ENCODE measurements at places on chromosomes 16 and 17.

DNA sequence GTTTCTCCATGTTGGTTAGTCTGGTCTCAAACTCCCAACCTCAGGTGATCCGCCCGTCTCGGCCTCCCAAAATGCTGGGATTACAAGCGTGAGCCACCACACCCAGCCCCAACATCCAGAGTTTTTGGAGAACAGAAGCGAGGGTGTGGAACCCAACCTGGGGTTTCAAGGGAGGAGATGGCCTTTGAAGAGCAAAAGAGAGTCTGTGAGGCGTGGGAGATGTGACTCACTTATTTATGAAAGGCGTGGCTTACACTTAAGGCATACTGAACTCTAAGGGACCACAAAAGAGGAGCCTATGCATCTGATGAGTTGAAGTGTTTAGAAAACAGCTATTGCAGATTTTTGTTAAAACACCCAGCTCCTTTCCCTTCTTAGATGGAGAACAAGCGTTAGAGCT is 18.9 kb downstream of the ARSG start:
- H3K4me1 ChIP-seq = no peaks in the 10 kb centered on the region
- DNase-seq = peak; percentile 20
- H3K36me3 ChIP-seq = no peaks in the 10 kb centered on the region
- H3K27ac ChIP-seq = no peak overlapping the region
- no peak overlapping the region for H3K4me3 ChIP-seq

- H3K27ac ChIP-seq = no peak overlapping the region
- no peak overlapping the region for H3K4me3 ChIP-seq
- no peaks in the 10 kb centered on the region for H3K36me3 ChIP-seq
- DNase-seq = no peak
Measured at GRCh38 chr17:70369391-70369790, 200.1 kb downstream of the KCNJ2 start.

DNA sequence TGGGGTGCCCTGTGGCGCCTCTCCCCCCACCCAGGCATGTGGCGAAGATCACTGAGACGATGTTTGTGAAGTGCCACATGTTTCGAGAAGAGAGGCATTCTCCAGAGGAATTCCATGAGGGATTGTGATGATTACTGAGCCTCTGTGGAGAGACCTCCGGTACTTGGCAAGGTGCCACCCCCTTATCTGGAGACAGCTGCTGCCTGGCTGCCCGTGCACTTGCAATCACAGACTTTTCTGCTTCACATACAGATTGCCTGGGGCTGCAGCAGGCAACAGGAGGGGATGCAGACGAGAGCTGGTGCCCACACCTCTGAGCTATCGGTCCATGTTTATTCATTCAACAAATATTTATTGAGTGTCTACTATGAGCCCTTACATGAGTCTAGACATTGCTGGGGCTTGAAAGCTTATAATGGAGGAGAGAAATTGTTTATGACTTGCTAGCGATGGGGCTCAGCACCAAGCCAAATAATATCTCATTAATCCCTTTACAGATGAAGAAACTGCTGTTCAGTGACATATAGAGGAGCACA is 317.2 kb upstream of the ZFHX3 start:
- 0 out of 3 replicates have a peak, but pooled peaks cover 2% of the 10 kb centered on the region for H3K27me3 ChIP-seq
- H3K4me1 ChIP-seq = no peaks in the 10 kb centered on the region
- no peaks in the 10 kb centered on the region for H3K36me3 ChIP-seq
- H3K27ac ChIP-seq = no peak overlapping the region
- no peak overlapping the region for H3K4me3 ChIP-seq
- no peak for DNase-seq

DNA sequence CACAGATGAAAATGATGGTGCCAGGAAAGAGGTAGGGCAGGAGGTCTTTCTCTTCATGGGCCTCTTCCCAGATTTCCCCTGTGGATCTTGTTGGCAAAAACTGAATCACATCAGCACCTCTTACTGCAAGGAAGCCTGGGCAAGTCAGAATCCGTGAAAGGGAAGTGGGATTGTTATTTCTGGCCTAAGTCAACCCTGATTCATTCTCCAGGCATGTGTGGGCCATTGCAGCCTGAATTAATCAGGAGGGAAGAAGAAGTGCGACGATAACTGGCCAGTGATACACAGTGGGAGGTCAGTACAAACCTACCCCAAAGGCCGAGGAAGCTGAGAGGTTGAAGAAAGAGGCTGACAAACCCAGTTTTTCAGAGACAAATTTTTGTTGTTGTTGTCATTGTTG is 17.9 kb upstream of the NSMCE1 start:
- peaks cover 10% of the 10 kb centered on the region for H3K27me3 ChIP-seq
- no peak overlapping the region for H3K4me3 ChIP-seq
- no peak overlapping the region for H3K27ac ChIP-seq

- H3K4me3 ChIP-seq = no peak overlapping the region
- 0 out of 3 replicates have a peak overlapping the region, but pooled peaks have one; percentile 11 for H3K27ac ChIP-seq
- DNase-seq = no peak
- H3K4me1 ChIP-seq = peaks cover 9% of the 10 kb centered on the region
- H3K27me3 ChIP-seq = no peaks in the 10 kb centered on the region
Measured at GRCh38 chr17:36550491-36551417, 6.0 kb downstream of the GGNBP2 start.

- H3K27ac ChIP-seq = no peak overlapping the region
- no peak for DNase-seq
- peaks cover 10% of the 10 kb centered on the region for H3K4me1 ChIP-seq
- no peak overlapping the region for H3K4me3 ChIP-seq
- no peaks in the 10 kb centered on the region for H3K36me3 ChIP-seq
Measured at GRCh38 chr16:66544016-66544757, 5.7 kb downstream of the TK2 start.

GRCh38 chr17:15250135-15250860 is 14.8 kb downstream of the PMP22 start:
- H3K27ac ChIP-seq = no peak overlapping the region
- no peak overlapping the region for H3K4me3 ChIP-seq
- H3K27me3 ChIP-seq = no peaks in the 10 kb centered on the region
- H3K4me1 ChIP-seq = peaks cover 4% of the 10 kb centered on the region

DNA sequence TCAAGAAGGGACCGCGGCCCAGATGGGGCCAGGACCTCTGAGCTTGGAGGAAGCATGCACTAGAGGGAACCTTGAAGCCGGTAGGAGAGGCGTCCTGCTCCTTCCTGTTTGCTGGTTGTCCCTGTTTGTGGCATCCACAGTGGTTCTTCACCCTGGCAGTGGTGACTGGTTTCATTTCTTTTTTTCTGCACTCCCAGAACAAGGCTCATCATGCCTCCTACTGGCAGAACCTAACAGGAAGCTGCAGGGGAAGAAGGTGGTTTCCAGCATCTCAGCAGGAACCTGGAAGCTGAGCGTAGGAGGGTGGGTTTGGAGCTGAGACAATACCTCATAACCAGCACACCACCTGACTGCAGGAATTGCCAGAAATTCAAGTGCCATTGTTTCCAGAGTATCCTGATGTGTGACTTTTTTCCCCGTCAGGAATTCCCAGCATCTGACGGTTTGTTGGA is 5.8 kb downstream of the TMEM231 start:
- H3K36me3 ChIP-seq = no peaks in the 10 kb centered on the region
- no peaks in the 10 kb centered on the region for H3K27me3 ChIP-seq
- H3K4me3 ChIP-seq = no peak overlapping the region
- no peak for DNase-seq
- H3K4me1 ChIP-seq = no peaks in the 10 kb centered on the region

GRCh38 chr16:30367349-30368009 is 2.8 kb downstream of the TBC1D10B start:
- peak overlapping the region; percentile 74 for H3K4me3 ChIP-seq
- H3K27ac ChIP-seq = peak overlapping the region; percentile 21
- H3K36me3 ChIP-seq = peaks cover 48% of the 10 kb centered on the region
- peaks cover 24% of the 10 kb centered on the region for H3K4me1 ChIP-seq
- H3K27me3 ChIP-seq = no peaks in the 10 kb centered on the region

DNA sequence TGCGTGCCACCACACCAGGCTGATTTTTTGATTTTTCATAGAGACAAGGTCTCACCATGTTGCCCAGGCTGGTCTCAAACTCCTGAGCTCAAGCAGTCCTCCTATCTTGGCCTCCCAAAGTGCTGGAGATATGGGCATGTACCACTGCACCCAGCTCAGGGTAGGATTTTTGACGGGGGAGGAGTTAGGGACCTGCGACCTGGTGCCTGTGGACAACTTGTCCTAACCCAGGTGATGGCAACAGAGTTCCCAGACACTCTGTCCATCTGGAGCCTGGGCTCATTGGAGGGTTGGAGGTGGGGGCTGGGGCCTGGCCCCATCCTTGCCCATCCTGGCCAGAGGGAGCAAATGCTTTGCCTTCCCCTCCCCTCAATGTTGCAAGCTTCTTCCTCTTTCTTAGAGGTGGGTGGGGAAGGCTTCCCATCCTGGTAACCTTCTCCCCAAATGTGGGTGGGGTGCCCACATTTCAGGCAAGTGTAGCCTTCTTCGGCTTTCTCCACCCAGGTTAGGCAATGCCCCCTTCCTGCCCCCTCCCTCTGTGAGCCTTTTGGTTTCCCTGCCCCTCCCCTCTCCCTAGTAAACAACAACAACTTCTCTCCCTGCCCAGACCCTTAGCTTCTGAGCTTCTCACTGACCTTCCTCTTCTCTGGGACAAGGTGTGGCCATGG is 24.9 kb downstream of the RARA start:
- H3K4me1 ChIP-seq = peaks cover 45% of the 10 kb centered on the region

DNA sequence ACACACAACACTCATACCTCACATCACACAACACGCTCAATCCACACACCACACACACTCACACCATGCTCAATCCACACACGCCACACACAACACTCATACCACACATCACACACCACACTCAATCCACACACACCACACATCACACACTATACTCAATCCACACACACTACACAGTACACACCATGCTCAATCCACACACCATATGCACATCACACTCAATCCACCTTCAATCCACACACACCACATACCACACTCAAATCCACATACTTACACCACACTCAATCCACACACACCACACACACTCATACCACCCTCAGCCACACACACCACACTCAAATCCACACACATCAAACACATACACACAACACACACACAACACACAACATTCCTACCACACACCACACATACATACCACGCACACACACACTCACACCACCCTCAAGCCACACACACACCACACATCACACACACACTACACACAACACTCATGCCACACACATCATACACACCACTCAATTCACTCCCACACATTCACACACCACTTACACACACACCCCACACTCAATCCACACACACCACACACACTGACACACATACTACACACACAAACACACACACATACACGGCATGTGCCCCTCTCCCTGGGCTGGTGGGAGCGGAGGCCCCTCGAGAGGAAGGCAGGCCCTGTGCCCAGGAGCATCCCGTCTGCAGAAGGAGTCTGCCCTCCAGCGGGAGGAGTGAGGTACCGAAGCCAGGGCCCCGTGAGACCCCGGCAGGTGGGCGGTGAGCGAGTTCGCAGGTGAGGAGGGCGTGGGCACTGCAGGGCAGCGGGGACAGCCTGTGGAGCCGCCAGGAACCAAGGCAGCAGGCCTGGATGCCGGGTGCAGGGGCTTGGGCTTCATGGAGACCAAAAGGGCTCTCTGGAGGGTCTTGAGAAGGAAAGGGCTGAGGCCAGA is 33.1 kb upstream of the RPTOR start:
- no peak overlapping the region for H3K4me3 ChIP-seq
- peak; percentile 39 for DNase-seq
- H3K4me1 ChIP-seq = peaks cover 12% of the 10 kb centered on the region
- no peak overlapping the region for H3K27ac ChIP-seq
- no peaks in the 10 kb centered on the region for H3K36me3 ChIP-seq
- peaks cover 42% of the 10 kb centered on the region for H3K27me3 ChIP-seq

- H3K27ac ChIP-seq = no peak overlapping the region
- peaks cover 4% of the 10 kb centered on the region for H3K4me1 ChIP-seq
- H3K27me3 ChIP-seq = no peaks in the 10 kb centered on the region
- no peak overlapping the region for H3K4me3 ChIP-seq
- DNase-seq = no peak
- H3K36me3 ChIP-seq = no peaks in the 10 kb centered on the region
Measured at GRCh38 chr17:15929941-15930340, 15.0 kb upstream of the ADORA2B start.

DNA sequence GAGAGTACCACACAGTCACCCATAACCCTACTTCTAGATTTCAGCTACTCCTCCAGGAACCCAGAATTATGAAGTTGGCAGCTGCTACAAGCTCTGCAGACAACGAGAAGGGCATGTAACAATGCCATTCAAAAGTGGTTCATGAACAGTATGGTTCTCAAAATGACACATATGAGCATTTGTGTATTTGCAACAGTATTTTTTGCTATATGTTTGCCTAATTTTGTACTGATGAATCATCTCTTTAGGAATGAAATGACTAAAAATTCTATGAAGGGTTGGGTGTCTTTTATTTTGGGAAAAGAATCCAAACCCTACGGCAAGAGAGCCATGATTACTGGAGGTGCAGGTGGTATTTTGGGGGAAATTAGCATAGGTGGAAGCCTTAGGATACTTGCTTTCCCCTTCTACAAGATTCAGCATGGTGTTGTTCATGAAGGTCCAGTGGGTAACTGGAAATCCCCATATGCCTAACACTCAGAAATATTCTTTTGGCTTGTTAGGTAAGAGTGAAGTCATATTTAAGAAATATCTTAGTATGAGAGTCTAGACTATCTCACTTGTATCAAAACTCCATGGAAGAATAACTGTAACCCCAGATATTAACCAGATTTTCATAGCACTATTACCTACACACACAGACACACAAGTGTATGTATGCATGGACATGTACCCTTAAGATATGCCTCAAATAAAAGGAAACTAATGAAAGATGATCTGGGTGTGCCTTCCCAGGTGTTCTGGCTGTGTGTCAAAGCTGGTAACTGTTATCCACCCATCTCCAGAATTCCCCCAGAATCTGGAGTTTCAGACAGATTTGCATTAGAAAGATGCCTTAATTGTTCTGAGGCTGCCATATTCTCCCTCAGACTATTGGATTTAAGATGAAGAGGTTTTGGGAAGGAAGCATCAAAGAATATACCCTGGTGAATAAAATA is 688.2 kb upstream of the SOX9 start:
- H3K27me3 ChIP-seq = no peaks in the 10 kb centered on the region
- no peak overlapping the region for H3K4me3 ChIP-seq
- DNase-seq = no peak
- H3K36me3 ChIP-seq = no peaks in the 10 kb centered on the region
- H3K27ac ChIP-seq = no peak overlapping the region

GRCh38 chr16:53433509-53433908 is 762 bp upstream of the RBL2 start:
- peak overlapping the region; percentile 96 for H3K27ac ChIP-seq
- peak; percentile 9 for DNase-seq
- peaks cover 4% of the 10 kb centered on the region for H3K36me3 ChIP-seq
- H3K27me3 ChIP-seq = no peaks in the 10 kb centered on the region
- peaks cover 12% of the 10 kb centered on the region for H3K4me1 ChIP-seq
- no peak overlapping the region for H3K4me3 ChIP-seq

GRCh38 chr16:86498671-86499439 is 11.5 kb upstream of the FOXF1 start:
- peaks cover 3% of the 10 kb centered on the region for H3K4me1 ChIP-seq
- H3K27me3 ChIP-seq = peaks cover 79% of the 10 kb centered on the region
- no peak overlapping the region for H3K27ac ChIP-seq

GRCh38 chr16:30605158-30605557 is 5.0 kb downstream of the ZNF689 start:
- peaks cover 60% of the 10 kb centered on the region for H3K36me3 ChIP-seq
- H3K27me3 ChIP-seq = no peaks in the 10 kb centered on the region
- no peak for DNase-seq
- no peak overlapping the region for H3K4me3 ChIP-seq
- peaks cover 7% of the 10 kb centered on the region for H3K4me1 ChIP-seq

Data from K562 (cell line).